Choroid plexus epithelial cell (primary cell): ENCODE measurements at places on chromosomes 3 and 15.

DNA sequence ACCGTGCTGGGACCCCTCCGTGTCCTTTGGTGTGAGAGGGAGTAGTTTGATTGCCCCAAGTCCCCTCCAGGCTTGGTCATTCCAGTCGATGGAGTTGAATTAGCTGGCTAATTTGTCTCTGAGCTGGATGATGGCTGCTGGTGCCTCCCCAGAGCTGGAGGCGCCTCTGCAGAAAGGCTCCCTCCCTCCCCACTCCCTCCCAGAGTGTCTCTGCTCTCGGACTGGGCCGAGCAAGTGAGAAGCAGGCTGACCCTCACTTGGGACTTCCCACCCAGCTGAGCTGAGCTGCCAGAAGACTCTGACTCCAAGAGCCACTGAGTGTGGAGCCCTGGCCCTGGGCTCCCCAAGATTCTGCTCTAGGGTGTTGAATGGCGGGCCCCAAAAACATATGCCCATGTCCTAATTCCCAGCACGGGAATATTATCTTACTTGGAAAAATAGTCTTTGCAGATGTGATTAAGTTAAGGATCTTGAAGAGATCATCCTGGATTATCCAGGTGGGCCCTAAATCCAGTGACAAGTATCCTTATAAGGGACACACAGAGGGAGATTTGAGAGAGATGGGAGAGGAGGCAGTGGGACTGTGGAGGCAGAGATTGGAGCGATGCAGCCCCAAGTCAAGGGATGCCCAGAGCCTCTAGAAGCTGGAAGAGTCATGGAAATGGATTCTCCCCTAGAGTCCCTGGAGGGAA, 60.7 kb upstream of the TLE3 start:
- DNase-seq, result no peak

- no peak for DNase-seq
Observed at GRCh38 chr3:23659274-23659673, 146.5 kb upstream of the UBE2E1 start.

DNA sequence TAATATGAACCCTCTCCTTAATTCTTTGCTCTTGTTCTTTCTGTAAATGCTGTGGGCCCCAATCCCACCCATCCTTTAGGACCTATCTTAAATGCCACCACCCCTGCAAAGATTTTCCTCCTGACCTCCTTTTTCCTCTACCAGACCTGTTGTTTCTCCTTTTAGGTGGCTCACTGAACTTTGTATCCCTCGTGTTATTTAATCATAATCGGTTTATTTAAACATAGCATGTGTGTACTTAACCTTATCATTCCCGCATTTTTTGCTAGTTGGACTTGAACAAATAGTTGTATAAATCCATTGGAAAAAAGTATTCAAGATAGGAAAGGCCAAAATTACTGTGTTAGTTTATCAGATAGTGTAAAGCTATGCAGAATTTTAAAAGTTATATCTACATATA, 988 bp upstream of the NFKBIZ start:
- DNase-seq, result no peak

GRCh38 chr3:146067048-146067447, 93.9 kb downstream of the PLOD2 start:
- peak; percentile 87 for DNase-seq

DNA sequence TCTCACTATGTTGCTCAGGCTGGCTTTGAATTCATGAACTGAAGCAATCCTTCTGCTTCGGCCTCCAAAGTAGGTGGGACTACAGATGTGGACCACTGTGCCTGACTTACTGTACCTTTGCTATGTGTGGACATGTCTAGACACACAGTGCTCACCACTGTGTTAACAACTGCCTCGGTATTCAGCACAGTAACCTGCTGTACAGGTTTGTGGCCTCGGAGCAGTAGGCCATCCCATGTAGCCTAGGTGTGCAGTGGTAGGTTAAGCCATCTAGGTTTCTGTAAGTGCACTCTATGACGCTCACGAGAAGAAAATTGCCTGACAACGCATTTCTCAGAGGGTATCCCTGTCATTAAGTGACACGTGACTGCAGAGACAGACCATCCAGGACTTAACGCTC, 70.3 kb downstream of the TAMM41 start:
- DNase-seq, result no peak

GRCh38 chr3:37813403-37813802, 48.3 kb upstream of the CTDSPL start:
- DNase-seq, result no peak

- no peak for DNase-seq
Observed at GRCh38 chr3:141127344-141128125, 76.4 kb downstream of the SPSB4 start.

- DNase-seq, result peak; percentile 54
Observed at GRCh38 chr3:184656829-184657681, 54.8 kb downstream of the MAGEF1 start.

GRCh38 chr15:40372981-40373380, 9.5 kb upstream of the KNSTRN start:
- peak; percentile 33 for DNase-seq

- DNase-seq, result no peak
Observed at GRCh38 chr3:172364374-172365027, 83.8 kb downstream of the GHSR start.

DNA sequence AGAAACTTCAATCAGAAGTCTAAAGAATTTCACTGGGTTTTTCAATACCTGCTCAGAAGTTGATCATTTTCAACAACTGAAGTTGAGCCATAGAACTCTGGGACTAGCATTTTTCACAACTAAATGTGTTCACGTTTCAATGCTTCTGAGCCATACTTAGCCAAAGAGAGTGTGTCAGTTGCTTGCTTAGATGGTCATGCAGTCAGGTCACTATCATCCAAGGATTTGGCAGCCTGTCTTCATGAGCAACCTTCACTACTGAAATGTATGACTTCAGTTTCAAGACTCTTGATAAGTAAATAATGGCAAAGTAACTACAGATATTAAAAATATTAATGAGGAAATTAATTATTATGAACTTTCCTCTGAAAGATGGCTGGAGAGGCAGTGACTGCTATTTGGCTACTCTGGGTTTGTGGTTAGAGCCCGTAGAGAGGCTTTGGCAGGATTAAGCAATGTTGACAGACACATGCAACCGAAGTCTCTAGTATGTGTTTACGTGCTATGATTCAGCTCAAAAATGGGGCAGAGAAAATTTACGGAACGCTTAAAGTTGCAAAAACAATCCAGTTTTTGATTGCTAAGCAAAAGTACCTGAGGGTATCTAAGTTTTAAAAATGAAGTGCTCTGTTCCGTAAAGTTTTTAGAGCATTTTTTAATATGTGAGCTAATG, 133.8 kb downstream of the GMNC start:
- DNase-seq, result peak; percentile 57

- DNase-seq, result no peak
Observed at GRCh38 chr3:122563717-122564025, 429 bp downstream of the PARP9 start.

DNA sequence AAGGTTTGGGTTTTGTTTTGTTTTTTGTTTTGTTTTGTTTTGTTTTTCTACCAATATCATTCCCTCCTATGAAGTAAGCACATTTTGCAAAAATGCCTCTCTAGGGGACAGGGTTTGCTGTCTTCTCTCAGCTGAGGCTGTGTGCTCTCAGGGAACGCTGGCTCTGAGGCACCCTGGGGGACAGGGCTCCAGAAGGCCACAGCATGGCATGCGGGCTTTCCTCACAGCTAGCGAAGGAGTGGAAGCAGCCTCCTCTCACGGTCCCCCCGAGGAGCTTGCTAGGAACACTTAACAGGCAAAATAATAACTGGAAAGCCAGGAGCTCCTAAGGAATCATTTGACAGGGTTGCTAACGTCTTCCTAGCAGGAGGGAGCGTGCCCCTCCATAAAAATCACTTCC, 227.7 kb upstream of the ST8SIA2 start:
- no peak for DNase-seq

DNA sequence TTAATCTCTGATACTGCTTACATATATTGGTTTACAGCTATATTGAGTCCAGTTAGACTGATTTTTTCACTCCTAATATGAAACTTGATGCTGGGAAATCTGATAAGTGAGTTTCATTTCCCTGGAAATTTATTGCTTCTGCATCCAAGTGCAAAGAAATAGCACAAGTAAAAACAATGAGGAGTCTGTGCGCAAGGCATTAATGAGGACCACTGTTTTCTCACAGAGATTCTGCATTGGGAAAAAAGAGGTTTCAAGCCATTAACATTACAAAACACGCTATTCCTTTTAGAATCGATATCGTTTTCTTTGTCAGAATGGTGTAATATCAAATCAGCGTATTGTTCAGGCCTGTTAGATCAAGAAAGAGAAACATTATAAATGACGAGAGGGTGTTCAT, 723.3 kb upstream of the ARRDC4 start:
- DNase-seq, result no peak

GRCh38 chr3:71926262-71926600, 141.3 kb upstream of the PROK2 start:
- DNase-seq, result peak; percentile 47
